NCI-H1417 (cell line): ENCODE measurements at places on chromosomes 13 and 19.

GRCh38 chr13:47459512-47459911 is 541.6 kb downstream of the SUCLA2 start:
- no peak for DNase-seq

GRCh38 chr19:23254141-23254910 is 4.1 kb upstream of the ZNF724 start:
- DNase-seq, result no peak

GRCh38 chr13:44331912-44332851 is 41.4 kb upstream of the SERP2 start:
- peak; percentile 69 for DNase-seq

DNA sequence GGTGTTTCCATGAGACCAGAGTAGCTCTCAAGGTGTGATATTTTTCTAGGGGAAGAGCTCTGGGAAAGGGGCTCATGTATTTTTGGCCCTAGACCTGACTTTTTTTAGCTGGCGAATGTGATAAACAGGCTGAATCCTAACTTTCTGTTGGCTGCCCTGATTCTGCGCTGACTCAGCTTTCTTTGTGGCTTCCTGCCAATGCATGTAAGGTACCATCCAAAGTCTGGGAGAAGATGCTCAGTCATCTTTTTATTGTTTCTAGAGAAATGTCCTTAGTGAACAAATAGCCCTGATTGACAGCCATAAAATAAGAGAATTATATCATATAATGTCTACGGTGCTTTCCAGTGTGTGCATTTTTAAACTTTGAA is 113.6 kb upstream of the MBNL2 start:
- no peak for DNase-seq

DNA sequence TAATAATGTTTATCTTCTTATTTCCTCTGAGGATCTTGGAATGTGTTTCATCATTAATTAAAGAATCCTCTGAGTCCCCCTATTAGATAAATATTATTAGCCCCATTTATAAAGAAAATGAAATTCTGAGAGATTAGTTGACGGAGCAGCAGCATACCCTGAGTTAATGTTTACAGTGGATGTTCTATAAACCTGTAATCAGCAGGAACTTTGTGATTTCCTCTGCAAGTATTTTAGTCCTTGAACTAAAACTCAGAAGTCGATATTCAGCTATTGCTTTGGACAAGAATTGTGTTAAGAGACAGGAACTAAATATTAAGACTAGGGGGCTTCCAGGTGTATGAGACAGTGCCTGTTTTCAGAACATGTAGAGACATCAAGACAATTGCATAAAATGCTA is 243.3 kb downstream of the DCT start:
- DNase-seq, result no peak

DNA sequence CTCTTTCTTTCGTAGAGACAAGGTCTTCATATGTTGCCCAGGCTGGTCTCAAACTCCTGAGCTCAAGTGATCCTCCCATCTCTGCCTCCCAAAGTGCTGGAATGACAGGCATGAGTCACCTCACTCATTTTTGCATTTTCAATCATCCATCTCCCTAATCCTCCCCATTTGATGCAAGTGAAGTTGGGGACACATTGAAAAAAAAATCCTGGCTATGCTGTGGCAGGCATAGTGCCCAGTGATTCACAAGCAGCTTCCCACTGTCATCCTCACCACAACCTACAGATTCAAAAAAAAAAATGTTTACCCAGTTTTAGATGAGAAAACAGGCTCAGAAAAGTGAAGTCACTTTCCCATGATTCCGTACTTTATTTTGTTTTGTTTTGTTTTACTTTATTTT is 44.7 kb upstream of the USP29 start:
- no peak for DNase-seq

DNA sequence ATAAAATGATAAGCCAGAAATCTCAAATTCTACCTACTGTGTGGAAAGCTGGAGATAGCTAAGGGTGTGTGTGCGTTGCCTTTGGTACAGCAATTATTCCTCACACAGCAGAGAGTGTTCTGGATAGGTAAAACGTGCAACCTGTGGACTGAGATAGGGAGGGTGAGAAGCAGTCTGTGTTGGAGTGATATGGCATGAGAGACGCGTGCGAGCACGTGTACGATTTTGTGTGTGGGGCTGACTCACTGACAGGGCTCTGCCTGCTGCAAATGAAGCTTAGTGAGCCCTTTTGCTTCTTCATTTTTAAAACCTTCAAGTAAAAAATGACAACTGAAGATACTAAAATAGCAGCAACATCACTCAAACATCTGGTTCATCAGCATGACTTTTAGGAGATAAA is 35.7 kb upstream of the SLC10A2 start:
- DNase-seq, result no peak

- DNase-seq, result peak; percentile 12
These were observed 36.1 kb downstream of the ACTN4 start for GRCh38 chr19:38683393-38684077.

DNA sequence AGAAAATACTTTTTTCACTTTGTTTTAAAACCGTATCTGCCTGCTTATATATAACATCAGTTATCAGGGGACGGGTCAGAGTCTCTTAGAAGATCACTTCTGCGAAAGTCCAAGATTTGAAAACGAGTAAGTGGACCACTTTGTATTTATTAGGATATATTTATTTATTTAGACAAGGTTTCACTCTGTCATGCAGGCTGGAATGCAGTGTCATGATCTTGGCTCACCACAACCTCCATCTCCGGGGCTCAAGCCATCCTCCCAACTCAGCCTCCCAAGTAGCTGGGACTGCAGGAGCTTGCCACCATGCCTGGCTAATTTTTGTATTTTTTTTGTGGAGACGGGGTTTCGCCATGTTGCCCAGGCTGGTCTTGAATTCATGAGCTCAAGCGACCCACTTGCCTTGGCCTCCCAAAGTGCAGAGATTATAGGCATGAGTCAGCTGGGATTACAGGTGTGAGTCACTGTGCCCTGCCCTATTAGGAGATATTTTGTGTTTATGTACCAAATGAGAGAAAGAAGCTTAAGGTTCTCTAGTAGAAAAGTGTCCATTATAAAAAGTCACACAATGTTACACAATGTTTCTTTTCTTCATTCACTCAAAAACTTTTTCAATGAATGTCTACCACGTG is 39.5 kb downstream of the RASL11A start:
- no peak for DNase-seq

GRCh38 chr19:51417107-51417809 is at the start of gene SIGLEC10:
Gene SIGLEC10 (minus strand): TSS chr19:51417642. CDS start chr19:51417581, 61 bp downstream.
- no peak for DNase-seq

- DNase-seq, result no peak
These were observed 1.6 kb downstream of the ARL11 start for GRCh38 chr13:49629947-49630346.

DNA sequence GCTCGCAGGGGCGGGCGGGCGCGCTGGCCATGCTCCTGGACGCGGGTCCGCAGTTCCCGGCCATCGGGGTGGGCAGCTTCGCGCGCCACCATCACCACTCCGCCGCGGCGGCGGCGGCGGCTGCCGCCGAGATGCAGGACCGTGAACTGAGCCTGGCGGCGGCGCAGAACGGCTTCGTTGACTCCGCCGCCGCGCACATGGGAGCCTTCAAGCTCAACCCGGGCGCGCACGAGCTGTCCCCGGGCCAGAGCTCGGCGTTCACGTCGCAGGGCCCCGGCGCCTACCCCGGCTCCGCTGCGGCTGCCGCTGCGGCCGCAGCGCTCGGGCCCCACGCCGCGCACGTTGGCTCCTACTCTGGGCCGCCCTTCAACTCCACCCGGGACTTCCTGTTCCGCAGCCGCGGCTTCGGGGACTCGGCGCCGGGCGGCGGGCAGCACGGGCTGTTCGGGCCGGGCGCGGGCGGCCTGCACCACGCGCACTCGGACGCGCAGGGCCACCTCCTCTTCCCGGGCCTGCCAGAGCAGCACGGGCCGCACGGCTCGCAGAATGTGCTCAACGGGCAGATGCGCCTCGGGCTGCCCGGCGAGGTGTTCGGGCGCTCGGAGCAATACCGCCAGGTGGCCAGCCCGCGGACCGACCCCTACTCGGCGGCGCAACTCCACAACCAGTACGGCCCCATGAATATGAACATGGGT is 599 bp downstream of the ZIC2 start:
- DNase-seq, result peak; percentile 64

GRCh38 chr13:73715114-73715910 is 418.9 kb downstream of the KLF12 start:
- DNase-seq, result no peak

DNA sequence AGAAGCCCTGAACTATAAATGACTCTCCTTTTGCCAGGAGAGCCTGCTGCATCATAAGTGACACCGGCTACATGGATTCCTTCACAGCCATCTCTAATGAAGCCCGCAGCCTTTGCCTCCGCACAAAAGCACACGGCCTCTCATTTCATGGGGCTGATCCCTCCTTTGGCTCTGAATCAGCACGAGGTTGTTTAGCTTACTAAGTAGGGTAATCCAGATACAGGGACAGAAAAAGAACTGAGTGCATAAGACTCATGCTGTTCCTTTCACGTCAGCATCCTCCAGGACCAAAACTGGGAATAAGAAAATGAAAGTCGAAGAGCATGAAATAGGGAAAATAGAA is 136.3 kb downstream of the DCT start:
- DNase-seq, result no peak

- no peak for DNase-seq
These were observed 151.5 kb downstream of the NHLRC3 start for GRCh38 chr13:39189778-39190177.

DNA sequence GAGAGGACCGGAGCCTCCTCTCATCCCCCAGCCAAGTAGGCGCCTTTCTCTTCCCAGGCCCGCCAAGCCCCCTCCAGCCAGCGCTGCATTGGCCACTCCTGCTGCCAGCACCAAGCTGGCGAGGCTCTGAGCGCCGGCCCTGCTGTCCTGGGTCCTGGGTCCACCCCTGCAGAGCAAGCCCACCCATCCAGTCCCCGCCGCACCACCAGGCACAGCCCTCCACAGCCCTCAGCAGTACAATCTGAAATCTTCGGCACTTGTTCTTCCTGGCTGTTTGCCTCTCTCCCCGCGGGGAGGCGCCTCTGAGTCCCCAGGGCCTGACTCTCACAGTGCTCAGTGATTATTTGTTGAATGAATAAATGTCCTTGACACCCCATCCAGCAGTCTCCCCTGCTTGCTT is 236.4 kb upstream of the SGCG start:
- DNase-seq, result no peak

- DNase-seq, result no peak
These were observed 44.0 kb upstream of the FLT1 start for GRCh38 chr13:28538932-28539331.

DNA sequence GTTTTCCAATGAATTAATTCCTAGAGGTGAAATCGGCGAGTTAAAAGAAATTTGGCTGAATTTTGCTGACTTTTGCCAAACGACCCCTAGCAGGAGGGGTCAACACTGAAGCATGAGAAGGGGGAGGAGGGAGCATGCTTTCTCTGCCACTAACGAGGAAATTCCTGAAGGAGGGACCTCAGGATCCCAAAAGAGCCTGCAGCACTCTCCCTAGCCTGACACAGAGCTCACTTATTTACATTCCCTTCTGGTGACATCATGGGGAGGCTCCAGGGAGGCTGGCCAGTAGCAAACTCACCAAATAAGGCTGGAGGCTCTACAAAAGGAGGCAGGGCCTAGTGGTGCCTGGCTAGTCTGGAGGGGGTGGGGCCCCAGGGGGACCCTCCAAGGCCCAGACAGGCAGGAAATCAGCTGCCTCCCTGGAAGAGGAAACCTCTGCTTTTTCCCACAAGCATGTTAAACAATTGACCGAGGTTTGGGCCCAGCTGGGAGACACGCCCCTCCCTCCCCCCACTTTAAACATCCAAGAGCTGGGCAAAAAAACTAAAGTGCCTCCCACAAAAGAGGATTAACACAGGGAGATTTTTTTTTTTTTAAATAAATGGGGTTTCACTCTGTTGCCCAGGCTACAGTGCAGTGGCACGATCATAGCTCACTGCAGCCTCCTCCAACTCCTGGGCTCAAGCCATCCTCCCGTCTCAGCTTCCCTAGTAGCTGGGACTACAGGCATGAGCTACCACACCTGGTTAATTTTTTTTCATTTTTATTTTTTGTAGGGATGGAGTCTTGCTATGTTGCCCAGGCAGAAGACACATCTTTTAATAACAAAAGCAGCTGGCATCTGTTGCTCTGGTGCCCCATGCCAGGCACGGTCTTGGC is 2.1 kb downstream of the DAPK3 start:
- DNase-seq, result peak; percentile 29

DNA sequence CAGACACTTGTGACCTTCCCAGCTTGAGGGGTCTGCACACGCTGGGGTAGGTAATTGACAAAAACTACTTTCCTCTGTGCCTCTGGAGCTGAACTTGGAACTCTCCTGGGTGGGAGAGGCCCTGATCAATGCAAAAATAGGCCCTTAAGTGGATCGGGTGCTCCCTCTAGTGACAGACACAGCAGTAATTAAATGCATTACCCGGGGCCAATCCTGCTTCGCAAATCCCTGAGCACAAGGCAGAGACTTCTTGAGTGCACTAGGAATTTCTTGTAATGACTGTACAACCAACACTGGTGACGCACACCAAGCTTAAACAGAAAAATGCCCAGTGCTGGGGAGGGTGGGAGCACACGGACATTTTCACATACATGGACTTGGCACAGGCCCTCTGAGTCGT is 10.6 kb upstream of the UBE2S start:
- peak; percentile 36 for DNase-seq

GRCh38 chr19:9885077-9885552 is 50.0 kb downstream of the PIN1 start:
- no peak for DNase-seq

DNA sequence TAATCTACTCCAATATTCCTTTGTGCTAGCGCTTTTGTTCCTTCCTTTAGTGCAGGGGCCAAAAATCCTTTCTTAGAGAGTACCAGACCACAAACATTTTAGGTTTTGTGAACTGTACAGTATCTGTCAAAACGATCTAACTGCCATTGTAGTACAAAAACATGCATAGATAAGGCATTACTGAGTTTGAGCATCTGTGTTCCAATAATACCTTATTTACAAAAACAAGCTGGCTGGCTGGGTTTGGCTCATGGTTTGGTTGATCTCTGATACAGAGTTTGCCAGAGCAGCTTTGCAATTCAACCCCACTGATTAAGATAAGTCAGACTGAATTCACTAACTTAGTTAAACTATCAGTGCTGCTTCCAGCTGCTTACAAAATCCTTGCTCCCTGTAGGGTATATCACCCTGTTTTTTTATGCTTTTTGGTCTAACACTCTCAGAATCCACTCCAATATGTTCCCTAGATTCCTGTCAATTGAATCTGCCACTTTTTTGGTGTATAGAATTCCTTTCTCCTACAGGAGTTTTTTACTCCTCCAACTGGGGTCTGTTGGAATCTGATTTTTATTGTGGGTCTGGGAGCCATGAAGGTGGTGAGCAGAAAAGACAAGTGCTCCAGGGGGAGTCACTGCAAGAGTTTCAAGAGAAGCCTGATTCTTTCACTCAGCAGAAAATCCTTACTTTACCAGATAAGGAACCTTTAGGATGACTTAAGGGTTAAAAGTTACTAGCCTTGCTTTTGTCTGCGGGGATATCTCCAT is 1399.4 kb downstream of the EFNB2 start:
- no peak for DNase-seq
